ENCODE measurements at places on chromosomes 16 and 17.
A peak's percentile ranks its signal among the peaks of the same experiment; 100 is the strongest.

GRCh38 chr17:62727916-62728672, 80.0 kb downstream of the MARCHF10 start:
- peak; percentile 5 for DNase-seq

DNA sequence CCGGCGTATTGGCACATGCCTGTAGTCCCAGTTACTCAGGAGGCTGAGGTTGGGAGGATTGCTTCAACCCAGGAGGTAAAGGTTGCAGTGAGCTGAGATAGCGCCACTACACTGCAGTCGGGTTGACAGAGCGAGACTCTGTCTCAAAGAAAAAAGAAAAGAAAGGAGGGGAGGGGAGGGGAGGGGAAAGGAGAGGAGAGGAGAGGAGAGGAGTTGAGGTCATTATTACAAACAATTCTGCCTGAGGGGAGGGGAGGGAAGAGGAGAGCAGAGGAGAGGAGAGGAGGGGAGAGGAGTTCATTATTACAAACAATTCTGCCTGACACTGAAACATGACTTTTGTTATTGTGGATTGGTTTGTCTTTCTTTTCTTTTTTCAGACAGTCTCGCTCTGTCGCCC, 19.8 kb upstream of the ABCA5 start:
- no peak for DNase-seq

DNA sequence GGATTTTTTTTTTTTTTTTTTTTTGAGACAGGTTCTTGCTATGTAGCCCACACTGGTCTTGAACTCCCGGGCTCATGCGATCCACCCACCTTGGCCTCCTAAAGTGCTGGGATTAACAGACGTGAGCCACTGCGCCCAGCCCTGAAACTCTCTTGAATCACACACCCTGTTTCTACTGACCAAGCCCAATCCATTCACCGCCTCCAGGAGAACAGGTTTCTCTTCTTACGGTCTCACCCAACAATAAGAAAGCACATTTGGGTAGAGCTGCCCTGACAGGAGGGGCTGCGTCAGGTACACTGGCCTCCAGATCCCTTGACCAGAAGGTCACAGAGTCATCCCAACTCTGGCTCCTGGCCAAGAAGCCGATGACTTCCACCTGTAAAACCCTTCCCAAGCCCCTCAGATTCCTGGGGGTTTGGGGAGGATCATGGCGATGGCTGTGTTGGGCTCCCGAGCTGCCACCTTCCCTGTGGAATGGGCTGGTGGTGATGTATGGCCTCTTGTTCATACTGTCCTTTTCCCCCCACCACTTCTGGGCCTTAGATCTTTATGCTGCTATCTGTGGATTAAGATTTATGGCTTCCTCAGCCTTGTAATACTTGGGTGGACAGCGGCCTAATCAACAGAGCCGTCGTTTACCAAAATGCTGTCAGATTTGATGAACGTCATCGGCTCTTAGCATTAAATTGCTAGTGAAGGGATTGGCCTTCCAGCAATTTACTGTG, 89.1 kb downstream of the KATNIP start:
- DNase-seq = no peak

- no peak for DNase-seq
Observed at GRCh38 chr16:85627089-85627488, 14.0 kb downstream of the GSE1 start.

- DNase-seq = no peak
Observed at GRCh38 chr16:2040787-2041522, 6.7 kb downstream of the NTHL1 start.

GRCh38 chr16:90044111-90044551, 24.9 kb upstream of the DBNDD1 start:
- no peak for DNase-seq

DNA sequence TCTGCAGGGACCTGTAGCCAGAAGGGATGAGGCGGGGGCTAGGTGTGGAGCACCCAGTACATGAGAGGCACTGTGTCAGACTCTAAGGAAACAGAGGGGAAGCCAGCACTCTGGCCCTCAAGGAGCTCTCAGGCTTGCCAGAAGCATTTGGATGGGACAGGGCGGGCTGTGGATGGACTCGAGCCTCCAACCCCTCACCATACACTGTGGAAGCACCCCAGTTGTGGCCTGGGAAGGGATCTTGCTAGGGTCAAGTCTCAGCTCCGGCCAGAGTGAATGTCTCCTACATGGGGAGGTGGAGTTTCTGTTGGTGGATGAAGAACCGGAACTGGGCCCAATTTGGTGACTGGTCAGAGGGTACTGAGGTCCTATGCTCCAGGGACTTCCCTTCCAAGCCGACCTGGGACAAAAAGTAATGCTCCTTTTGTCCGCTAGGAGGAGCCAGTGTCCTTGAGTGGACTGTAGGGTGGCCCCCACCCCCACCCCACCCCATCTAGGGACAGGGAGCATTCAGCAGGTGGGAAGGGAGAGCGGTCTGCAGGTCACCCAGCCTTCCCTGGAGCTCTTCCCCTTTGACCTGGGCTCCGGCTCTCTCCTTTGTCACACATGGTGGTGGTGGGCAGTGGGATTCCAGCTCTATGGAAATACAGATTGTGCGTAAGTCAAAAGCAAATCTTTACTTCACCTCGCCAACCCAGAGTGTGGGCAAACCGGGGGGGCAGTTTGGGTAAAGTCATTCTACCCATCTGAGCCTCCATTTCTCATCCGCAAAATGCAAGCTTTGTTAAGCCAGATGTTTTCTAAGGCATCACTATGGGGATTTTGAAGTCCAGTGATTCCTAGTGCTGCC, 20.4 kb upstream of the PHB1 start:
- DNase-seq = peak; percentile 80

GRCh38 chr17:71830866-71831265, 290.0 kb upstream of the SOX9 start:
- DNase-seq = no peak

DNA sequence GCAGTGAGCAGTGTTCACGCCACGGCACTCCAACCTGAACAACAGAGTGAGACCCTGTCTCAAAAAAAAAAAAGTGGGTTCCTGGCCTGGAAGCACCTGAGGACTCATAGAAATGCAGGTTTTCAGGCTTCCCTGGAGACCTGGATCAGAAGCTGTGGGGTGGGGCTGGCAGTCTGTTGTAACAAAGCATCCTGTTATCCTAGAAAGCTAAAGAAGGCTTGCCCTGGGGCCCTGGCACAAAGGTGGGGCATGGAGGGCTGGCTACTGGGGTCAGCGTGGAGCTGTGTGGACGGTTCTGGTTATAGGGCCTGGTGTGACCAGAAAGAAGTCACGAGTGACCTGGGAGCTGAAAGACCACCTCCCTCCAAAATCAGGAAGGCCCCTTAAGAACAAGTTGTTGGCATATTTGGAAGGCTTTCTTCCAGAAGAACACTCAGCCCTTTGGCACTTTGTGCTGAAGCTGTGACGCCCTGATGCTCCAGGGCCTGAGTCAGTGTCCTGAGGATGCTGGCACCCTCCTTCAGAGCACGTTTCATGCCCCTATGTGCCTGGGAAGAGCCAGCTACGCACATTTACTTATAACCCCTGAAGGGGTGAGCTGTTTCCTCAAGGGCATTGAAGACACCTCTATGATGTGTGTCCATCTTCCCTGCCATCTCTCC, 6.2 kb downstream of the CRISPLD2 start:
- DNase-seq = no peak

DNA sequence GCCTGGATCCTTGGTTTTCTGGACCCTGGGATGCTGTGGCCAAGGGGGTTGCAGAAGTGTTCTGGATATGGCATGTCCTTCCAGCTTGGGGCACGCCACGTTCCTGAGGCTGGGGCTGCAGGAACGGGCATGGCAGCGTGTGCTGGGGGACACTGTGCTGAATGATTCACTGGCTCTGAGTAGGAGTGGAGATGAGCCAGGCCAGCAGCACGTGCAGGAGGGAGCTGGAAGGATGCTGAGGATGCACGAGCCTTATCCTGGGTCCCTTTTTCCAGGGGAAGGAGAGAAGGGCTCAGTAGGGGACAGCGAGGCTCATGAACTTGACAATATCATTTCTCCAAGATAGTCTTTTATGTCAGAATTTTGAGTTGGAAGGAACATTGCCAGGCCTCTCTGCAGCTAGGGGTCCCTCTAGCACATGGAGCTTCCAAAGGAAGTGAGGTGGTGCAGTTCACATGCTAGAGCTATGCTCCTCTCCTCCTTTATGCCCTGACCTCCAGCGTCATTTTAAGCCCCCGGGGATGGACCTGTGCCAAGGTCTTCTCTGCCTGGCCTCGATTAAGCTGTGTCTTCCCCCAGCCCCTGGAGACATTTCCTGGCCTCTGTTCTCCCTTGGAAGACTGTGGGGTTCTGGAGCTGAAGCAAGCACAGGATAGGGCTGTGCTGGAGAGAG, 125.9 kb downstream of the OR1D5 start:
- DNase-seq = peak; percentile 11

DNA sequence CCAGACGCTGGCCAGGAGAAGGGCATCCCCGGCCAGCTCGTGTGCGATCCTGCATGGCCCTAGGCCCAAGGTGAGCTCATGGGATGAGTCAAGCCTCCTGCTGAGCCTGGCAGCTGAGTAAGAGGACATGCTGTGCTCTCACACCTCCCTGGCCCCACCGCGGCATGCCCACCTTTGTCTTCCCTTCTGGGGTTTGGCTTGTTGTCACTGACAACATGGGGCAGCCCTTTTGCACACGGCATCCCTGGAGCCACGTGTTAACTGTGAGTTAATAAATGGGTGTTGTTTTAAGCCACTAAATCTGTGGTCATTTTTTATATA, 8.9 kb upstream of the TNS4 start:
- DNase-seq = no peak

DNA sequence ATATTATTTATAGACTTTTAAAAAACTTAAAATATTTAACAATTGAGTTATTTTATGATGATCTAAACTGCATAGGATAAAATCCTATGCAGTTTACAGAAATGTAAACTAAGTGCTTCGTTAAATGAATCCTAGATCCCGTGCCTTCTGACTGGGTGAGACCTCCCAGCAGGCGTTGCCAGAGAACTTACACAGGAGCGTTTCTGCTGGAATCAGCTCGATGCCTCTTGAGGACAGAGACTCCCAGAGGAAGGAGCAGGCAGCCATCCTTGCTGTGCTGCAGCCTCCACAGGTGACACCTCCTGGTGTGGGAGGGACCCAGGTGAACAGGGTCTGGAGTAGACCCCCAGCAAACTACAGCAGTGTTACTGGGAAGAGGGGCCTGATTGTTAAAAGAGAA, 160.4 kb downstream of the WWOX start:
- no peak for DNase-seq

GRCh38 chr17:28550858-28551257, 1.6 kb downstream of the UNC119 start:
- no peak for DNase-seq

- peak; percentile 92 for DNase-seq
Observed at GRCh38 chr17:41738077-41738800, 3.8 kb upstream of the HAP1 start.

GRCh38 chr17:35486920-35487732, 38.6 kb upstream of the SLFN13 start:
- DNase-seq = peak; percentile 71

- DNase-seq = no peak
Observed at GRCh38 chr16:80437707-80438106, 103.1 kb upstream of the DYNLRB2 start.

GRCh38 chr17:79674506-79675412, 56.0 kb upstream of the ENPP7 start:
- DNase-seq = no peak

- DNase-seq = no peak
Observed at GRCh38 chr17:30225112-30225511, 10.4 kb downstream of the SLC6A4 start.

DNA sequence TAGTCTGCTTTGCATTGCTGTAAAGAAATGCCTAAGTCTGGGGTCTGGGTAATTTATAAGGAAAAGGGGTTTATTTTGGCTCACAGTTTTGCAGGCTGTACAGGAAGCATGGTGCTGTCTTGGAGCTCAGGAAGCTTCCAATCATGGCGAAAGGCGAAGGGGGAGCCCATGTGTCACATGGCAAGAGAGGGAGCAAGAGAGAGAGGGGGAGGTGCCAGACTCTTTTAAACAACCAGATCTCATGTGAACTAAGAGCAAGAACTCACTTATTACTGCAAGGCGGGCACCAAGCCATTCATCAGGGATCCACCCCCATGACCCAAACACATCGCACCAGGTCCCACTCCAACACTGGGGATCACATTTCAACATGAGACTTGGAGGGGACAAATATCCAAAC, 148.2 kb upstream of the HS3ST2 start:
- no peak for DNase-seq

GRCh38 chr17:61464130-61464842, 12.1 kb downstream of the TBX4 start:
- no peak for DNase-seq

DNA sequence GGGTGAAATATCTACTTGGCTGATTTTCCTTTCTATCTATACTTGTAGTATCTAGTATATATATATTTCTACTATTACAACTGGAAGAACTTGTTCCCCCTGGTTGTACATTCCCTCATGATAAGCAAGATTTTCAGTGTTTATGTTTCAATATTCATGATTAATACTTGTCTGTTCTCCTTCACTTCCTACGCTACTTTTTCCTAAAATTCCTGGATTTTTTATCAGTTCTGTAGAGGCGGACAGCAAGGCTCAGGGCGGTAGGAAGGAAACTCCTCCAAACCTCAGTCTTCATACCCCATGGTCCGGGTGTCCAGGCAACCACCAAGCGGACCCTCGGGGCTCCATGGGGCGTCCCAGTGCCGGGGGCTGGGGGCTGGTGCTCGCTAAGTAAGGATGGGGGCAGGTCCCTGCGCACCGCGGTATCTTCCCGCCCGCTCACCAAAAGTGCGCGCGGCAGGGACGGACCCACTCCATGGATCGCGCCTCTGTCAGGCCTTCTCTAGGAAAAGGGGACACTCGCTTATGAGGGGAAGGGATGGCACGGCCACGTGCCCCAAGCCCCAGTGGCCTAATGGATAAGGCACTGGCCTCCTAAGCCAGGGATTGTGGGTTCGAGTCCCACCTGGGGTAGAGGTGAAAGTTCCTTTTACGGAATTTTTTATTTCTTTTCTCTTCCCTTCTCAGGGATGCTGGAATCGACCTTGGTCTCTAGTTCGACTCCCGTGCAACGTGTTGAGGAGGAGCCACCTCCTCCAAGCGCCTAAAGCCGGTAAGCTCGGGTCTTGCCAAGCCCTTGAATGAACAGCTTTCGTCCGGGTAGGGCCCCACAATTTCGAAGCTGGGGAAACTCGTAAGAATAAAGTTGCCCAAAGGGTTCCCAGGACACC, 13.2 kb downstream of the ATP5PD start:
- DNase-seq = peak; percentile 98

DNA sequence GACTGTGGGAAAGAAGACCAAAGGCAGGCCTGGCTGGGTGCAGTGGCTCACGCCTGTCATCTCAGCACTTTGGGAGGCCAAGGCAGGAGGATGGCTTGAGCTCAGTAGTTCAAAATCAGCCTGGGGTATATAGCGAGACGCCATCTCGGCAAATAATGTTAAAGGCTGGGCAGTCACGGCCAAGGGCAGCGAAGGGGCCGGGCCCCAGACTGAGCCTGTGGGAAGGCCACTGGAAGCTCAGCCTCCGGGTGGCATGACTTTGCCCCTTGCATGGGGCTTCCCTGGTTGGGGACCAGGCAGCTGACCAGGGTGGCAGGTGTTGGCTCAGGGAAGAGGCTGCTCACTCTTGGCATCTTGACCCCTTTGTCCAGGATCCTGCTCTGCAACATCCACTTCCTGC, 14.0 kb upstream of the CD300LD start:
- no peak for DNase-seq

Measured in OCI-M1 (cell line).